ENCODE measurements at places on chromosomes 1 and 21.
A peak's percentile ranks its signal among the peaks of the same experiment; 100 is the strongest.

GRCh38 chr1:237670302-237670701, 220.4 kb downstream of the ZP4 start:
- no peak for ATAC-seq

DNA sequence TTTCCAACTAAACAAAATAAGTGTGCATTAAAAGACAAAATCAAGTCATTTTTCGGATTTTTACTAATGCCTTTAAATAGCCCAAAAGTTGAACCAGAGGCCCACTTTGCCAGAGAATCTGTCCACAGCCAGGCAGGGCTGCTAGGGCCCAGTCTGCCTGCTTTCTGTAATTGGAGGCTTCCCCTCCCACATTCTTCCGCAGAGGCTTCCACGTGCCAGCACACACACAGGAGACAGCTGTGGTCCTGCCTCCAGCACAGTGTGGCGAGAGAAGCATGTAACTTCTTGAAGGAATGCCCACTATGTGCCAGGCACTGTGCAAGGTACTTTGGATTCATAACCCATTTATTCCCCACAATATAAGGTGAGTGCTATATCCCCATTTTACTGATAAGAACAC, 11.3 kb upstream of the PDZK1IP1 start:
- no peak for ATAC-seq

DNA sequence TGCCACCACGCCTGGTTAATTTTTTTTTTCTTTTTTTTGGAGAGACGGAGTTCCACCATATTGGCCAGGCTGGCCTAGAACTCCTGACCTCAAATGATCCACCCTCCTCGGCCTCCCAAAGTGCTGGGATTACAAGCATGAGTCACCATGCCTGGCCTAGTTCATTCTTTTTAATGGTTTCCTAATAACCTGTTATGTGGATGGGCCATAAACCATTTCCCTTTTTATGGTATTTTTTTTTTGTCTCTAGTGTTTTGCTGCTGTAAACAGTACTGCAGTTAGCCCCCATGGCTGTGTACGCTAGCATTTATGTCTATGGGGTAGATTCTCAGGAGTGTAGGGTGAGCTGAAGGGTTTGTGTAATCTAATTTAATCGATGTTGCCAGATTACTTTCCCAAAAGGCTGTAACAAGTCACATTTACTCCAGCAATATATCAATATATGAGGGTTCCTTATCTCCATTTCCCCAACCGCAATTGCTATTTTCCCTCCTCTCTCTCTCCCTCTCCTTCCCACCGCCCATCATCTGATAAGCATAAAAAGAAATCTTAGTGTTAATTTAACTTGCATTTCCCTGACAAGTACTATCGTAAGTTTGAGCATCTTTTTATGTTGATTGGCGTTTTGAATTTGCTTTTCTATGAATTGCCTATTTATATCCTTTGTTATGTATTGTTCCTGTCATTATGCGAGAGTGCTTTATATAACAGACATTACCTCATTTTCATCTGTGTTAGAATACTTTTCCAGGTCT, 28.7 kb downstream of the RCSD1 start:
- ATAC-seq, result no peak

- ATAC-seq, result peak; percentile 24
Observed at GRCh38 chr1:53286955-53287354, 40.9 kb downstream of the LRP8 start.

- ATAC-seq, result no peak
Observed at GRCh38 chr1:89199525-89200031, 836 bp upstream of the GBP4 start.

DNA sequence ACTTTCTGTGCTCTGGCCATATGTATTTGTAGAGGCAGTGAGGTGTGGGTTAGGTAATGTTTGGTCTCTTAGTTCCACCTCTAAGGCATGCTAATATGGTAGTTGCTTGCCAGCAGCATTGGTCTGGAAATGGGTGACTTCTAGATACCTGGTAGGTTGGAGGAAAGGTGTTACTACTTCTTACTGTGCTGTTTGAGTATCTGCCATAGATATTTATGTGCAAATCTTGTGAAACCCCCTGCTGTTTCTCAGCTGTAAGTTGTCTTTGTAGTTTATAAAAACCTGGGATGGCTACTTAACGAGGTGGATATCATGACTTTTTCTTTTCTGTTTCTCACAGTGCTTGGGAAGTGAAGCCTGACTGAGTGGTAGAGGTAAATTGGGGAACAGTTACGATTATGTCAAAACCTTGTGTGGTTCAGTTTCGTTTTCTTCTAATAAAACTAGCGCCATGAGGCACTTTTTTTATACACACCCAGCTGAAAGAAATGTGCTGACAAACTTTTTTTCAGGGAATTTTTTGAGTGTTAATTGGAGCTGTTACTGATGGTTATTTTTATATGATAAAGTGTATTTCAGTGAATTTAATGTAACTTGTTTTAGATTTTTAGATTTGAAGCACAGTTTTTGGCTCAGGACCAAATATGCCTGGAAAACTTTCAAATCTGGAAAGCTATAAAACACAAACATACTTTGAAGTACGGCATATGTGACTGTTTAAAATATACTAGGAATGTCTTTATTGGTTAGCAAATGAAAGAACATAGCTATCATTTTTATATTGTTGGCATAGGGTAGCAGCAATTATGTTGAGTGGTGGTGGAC, 42.1 kb downstream of the CAMSAP2 start:
- no peak for ATAC-seq
